ENCODE measurements at places on chromosomes 7 and 10.

DNA sequence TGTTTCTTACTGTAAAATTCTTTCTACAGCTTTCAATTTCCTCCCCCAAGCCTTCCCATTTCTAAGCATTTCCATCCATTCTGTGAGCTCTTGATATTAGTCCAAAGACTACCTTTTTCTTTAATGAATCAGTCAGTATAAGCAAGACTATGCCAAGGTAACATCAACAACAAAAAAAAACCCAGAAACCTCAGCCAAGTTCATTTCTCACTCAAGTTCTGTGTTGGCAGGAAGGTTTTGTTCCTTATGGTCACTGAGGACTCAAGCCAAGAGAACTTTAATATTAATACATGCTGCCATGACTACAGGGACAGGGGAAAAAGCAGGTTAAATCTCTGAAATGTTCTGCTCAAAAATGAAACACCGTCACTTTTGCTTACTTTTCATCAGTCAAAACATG, 621.2 kb upstream of the NRP1 start:
- DNase-seq, result no peak

DNA sequence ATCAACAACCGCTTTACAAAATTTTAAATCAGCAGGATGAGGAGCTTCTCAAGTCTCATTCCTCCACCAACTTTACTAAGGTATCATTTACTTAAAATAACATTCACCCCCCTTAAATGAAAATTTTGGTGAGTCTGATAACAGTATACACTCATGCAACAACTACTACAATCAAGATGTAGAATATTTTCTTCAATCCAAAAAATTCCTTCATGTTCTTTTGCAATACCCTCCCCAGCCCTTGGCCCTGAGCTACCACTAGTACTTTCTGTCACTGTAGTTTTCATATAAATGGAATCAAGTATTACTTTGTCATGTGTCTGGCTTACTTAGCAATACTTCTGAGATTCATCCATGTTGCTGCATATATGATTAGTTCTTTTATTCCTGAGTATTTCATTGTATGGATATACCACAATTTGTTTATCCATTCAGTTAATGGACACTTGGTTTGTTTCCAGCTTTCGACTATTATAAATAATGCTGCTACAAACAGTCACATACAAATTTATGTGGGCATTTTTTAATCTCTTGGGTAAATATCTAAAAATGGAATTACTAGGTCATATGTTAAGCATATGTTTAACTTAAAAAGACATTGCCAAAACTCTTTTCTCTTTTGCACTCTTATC, 43.0 kb downstream of the NT5C2 start:
- DNase-seq, result no peak

DNA sequence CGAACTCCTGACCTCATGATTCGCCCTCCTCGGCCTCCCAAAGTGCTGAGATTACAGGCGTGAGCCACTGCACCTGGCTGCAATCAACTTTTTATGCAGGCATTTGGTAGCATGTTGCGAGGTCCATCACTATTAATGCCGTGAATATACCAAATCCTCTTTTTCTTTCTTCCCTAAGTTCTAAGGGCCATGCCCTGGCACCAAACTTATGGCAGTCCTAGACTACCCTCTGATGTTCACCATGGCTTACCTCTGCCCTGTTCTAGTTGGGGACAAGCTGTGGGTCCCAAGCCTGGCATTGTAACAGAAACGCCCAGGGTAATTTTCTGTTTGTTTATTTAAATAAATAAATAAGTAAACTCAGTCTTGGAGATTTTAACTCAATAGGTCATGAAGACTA, 13.3 kb downstream of the PRSS2 start:
- DNase-seq, result no peak

DNA sequence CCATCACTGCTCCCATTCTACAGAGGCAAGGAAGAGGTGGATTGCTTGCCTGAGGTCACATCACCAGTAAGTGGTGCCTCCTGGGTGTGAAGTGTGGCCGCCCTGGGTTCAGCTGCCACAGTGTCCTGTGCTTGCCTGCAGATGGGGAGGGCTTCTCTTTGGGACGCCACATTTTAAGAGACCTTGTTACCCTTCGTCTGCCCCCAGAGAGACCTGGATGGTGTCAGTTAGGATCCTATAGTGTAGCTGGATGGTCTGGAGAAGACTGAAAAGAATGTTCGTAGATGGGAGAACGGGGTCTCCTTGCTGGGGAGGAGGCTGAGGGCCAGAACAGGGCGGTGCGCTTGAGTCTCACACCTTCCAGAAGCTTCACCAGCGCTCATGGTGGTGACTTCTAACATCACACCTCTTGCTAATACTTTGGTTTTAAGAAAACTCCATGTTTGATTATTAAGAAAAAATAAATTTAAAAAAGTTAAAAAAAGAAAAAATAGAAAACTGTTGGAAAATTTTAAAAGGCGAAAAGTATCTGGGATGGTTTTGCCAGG, 2.3 kb downstream of the DOCK1 start:
- DNase-seq, result no peak

DNA sequence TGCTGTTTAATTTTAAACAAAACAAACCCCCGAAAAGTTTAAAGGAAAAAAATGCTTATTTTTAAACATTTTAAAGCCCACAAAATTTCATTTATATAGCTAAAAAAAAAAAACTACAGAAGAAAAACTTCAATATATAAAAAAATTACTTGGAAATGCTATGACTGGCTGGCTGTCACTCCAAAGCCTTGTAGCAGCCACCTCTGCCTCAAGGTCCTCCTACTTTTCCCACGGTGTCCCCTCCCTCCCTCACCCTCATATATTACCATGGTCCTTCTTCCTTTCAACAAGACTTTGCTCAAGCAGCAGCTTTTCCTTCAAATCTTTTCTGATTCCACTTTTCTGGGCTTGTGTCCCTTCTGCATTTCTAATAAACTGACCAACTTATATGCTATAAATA, 122.0 kb downstream of the TPK1 start:
- no peak for DNase-seq

DNA sequence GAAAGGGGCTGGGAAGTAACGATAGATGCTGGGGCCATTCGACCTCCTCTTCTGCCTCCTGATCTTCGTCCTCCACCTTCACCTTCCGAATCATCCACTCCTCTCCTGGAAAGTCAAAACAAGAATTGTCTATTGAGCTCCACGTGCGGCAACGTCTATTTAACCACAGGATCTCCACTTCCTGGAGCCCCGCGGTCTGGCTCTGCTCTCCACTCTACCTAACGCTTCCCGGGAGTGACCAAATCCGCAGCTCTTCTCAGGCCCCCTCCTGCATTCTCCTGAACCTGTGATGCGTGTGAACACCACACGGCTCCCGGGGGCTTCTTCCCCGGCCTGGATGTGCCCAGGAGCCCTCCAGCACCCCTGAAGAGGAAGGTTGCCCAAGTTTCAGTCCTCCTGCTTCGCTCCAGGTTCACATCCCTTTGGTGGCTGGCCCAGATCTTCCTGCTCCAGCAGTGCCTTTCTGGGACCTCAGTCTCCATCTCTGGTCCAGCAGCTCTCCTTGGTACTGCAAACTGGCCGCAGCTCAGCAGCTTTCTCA, 7.2 kb downstream of the ZNF467 start:
- no peak for DNase-seq

- DNase-seq, result no peak
Observed at GRCh38 chr10:5576780-5577624, 52.2 kb downstream of the CALML3 start.

DNA sequence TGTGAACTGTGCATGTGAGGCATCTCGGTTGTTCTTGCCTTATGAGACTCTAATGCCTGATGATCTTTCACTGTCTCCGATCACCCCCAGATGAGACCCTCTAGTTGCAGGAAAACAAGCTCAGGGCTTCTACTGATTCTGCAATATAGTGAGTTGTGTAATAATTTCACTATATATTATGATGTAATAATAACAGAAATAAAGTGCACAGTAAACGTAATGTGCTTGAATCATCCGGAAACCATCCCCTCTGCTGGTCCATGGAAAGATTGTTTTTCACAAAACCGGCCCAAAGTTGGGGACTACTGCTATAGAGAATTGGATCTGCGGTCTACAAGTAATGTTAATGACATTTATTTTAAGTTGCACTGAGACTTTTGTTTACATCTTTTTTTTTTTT, 126.7 kb downstream of the TPST1 start:
- no peak for DNase-seq

- no peak for DNase-seq
Observed at GRCh38 chr7:75916259-75916658, 1.3 kb downstream of the POR start.

GRCh38 chr7:9217204-9217603, 783.8 kb downstream of the NXPH1 start:
- DNase-seq, result no peak

GRCh38 chr10:16870331-16870730, 53.1 kb upstream of the RSU1 start:
- DNase-seq, result no peak

- no peak for DNase-seq
Observed at GRCh38 chr10:77027576-77027975, 610.0 kb downstream of the KCNMA1 start.

DNA sequence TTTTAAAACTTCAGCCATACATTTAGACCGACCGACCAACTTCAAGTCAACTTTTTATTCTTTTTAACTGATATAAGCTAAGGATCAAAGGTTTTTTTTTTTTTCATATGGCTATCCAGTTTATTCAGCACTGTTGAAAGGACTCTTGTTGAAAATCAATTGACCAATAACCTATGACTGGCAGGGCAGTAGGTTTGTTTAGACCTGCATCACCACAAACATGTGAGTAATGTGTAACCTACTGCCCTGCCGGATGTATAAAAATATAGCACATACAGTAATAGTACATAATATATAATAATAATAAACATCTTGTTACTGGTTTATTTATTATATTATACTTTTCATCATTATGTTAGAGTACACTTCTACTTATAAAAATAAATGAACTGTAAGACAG, 434.6 kb upstream of the SEMA3A start:
- DNase-seq, result no peak

GRCh38 chr10:63593576-63593975, 72.4 kb downstream of the REEP3 start:
- DNase-seq, result no peak
